Sciatic nerve (tissue), 2 donors: ENCODE measurements at places on chromosomes 7 and 10.

GRCh38 chr7:142607351-142607750, 141.9 kb upstream of the PRSS1 start:
- no peak for DNase-seq

GRCh38 chr7:143979359-143979758, 20.8 kb upstream of the OR6B1 start:
- no peak for DNase-seq

GRCh38 chr7:1951159-1951536, 281.1 kb downstream of the ELFN1 start:
- DNase-seq = no peak

DNA sequence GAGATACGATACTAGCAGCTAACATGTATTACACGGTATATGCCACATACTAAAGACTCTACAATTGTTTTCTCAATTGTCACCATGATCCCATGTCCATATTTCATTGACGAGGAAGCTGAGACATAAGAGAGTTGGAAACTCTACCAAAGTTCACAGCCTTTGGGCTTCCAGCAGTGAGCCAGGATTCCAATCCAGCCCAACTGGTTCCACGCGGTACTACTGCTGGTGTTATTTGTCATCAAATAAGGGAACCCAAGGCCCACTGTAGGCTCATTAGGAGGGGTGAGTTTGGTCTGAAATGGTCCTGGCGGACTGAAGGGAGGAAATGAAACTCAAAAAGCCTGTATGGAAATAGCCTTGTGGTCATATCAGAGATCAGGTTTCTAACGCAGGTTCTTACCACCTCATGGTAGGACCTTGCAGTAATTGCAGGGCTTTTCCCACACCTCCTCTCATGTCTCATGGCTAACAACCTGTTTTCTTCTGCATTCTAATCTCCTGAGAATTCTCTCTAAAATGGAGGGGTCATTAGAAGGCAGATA, 814.6 kb downstream of the LRMDA start:
- no peak for DNase-seq

GRCh38 chr7:148958061-148958460, 70.2 kb downstream of the PDIA4 start:
- DNase-seq = no peak
